Suprapubic skin (tissue), 4 donors: ENCODE measurements at places on chromosomes 6 and 20. TPM values are rescaled to one million over a fixed set of nuclear protein-coding genes. Genes with fewer than 3 reads are reported as not detected.
A peak's percentile ranks its signal among the peaks of the same experiment; 100 is the strongest.

Gene ULBP1
- not detected for total RNA-seq

Gene PSORS1C2
- total RNA-seq: 28.5 TPM

Gene MMP24
- total RNA-seq: not detected

Gene TGM2
- total RNA-seq: 3.5 TPM

Gene SRMS
- 1.3 TPM for total RNA-seq

Gene CAGE1
- total RNA-seq: not detected

Gene BTNL2
- total RNA-seq: not detected

GRCh38 chr20:37315452-37316110 is 26.1 kb downstream of the MANBAL start:
- peaks cover 21% of the 10 kb centered on the region for H3K36me3 ChIP-seq
- H3K27me3 ChIP-seq: no peaks in the 10 kb centered on the region
- H3K4me1 ChIP-seq: peaks cover 44% of the 10 kb centered on the region

DNA sequence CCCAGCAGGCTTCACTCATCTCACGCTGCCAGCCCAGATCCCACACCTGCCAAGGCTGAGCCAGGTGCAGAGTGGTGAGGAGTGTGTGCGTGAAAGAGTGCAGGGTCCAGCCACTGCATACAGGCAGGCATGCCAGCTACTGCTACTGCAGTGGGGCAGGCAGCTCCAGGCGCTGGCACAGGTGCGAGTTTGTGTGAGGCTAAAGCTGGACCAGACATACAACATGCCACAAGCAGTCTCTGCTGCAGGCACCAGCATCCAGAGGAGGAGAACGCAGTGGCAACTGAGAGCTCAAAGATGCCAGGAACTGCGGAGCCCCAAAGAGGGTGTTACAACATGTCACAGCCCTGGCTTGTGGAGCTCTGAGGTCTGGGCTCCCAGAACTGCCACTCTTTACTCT is 149.8 kb downstream of the EYS start:
- H3K4me3 ChIP-seq: no peak overlapping the region
- no peak overlapping the region for H3K27ac ChIP-seq
- H3K36me3 ChIP-seq: no peaks in the 10 kb centered on the region
- H3K4me1 ChIP-seq: no peaks in the 10 kb centered on the region
- no peaks in the 10 kb centered on the region for H3K27me3 ChIP-seq

DNA sequence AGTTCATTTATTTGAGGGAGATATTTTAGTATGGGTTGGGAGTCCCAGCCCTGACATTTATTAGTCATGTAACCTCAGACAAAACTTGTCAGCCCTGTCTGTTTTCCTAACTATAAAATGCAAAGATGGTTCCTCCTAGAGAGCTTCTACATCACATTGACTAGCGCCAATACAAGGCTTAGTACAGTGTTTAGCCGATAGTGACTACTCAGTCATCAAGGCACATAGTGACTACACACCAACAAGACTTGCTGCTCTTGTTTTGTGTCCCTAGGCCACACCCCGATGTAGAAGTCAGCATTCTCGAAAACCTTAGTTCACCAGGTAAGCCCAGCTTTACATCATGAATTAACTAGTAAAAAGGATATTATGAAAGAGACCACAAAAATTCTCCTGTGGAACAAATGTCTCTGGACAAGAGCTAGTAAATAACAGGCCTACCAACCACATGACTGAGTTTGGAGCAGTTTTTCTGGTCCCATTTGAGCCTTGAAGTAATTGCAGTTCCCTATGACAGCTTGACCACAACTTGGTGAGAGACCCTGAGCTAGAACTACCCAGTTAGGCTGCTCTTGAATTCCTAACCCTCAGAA is 68.8 kb downstream of the PFDN4 start:
- DNase-seq: no peak
- no peaks in the 10 kb centered on the region for H3K27me3 ChIP-seq
- no peak overlapping the region for H3K4me3 ChIP-seq
- no peak overlapping the region for H3K27ac ChIP-seq
- H3K4me1 ChIP-seq: no peaks in the 10 kb centered on the region

- H3K27me3 ChIP-seq: no peaks in the 10 kb centered on the region
- no peak overlapping the region for H3K4me3 ChIP-seq
- H3K4me1 ChIP-seq: peaks cover 11% of the 10 kb centered on the region
Measured at GRCh38 chr6:16903470-16903869, 142.2 kb upstream of the ATXN1 start.

- no peak for DNase-seq
- no peak overlapping the region for H3K4me3 ChIP-seq
- no peaks in the 10 kb centered on the region for H3K36me3 ChIP-seq
- H3K27me3 ChIP-seq: no peaks in the 10 kb centered on the region
- H3K4me1 ChIP-seq: no peaks in the 10 kb centered on the region
Measured at GRCh38 chr20:11582060-11582459, 335.6 kb upstream of the BTBD3 start.

DNA sequence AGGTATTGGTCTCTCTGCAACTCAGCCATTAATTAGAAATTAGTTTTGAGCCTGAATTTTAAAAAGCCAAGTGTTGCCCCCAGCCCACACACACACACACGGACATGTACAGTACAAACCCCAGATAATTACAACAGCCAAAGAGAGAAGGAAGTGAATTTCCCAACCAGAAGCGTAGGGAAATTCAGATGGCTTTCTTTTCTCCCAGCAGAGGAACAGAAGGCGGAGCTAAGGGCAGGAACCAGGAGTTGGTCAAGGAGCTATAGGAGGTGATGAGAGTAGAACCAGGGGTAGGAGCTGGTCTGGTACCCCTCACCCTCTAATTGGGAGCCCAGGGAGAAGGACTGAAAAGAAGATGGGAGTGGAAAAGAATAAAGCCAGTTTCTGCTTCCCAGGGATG is 3.9 kb upstream of the ZBTB9 start:
- H3K4me3 ChIP-seq: no peak overlapping the region
- H3K4me1 ChIP-seq: peaks cover 22% of the 10 kb centered on the region
- no peak for DNase-seq
- no peaks in the 10 kb centered on the region for H3K27me3 ChIP-seq
- no peak overlapping the region for H3K27ac ChIP-seq
- H3K36me3 ChIP-seq: peaks cover 29% of the 10 kb centered on the region

GRCh38 chr20:21393166-21393565 is 4.2 kb downstream of the NKX2-4 start:
- DNase-seq: no peak
- peaks cover 21% of the 10 kb centered on the region for H3K36me3 ChIP-seq
- peaks cover 26% of the 10 kb centered on the region for H3K4me1 ChIP-seq
- no peak overlapping the region for H3K4me3 ChIP-seq
- H3K27me3 ChIP-seq: peaks cover 76% of the 10 kb centered on the region

GRCh38 chr20:50014570-50015562 is 32.1 kb downstream of the SNAI1 start:
- H3K27ac ChIP-seq: no peak overlapping the region
- H3K36me3 ChIP-seq: no peaks in the 10 kb centered on the region
- H3K4me1 ChIP-seq: peaks cover 27% of the 10 kb centered on the region
- H3K27me3 ChIP-seq: peaks cover 10% of the 10 kb centered on the region
- H3K4me3 ChIP-seq: no peak overlapping the region

- H3K27me3 ChIP-seq: no peaks in the 10 kb centered on the region
- H3K4me1 ChIP-seq: peaks cover 3% of the 10 kb centered on the region
- DNase-seq: no peak
- no peaks in the 10 kb centered on the region for H3K36me3 ChIP-seq
- no peak overlapping the region for H3K4me3 ChIP-seq
Measured at GRCh38 chr6:7998103-7998725, 66.0 kb downstream of the BLOC1S5 start.

DNA sequence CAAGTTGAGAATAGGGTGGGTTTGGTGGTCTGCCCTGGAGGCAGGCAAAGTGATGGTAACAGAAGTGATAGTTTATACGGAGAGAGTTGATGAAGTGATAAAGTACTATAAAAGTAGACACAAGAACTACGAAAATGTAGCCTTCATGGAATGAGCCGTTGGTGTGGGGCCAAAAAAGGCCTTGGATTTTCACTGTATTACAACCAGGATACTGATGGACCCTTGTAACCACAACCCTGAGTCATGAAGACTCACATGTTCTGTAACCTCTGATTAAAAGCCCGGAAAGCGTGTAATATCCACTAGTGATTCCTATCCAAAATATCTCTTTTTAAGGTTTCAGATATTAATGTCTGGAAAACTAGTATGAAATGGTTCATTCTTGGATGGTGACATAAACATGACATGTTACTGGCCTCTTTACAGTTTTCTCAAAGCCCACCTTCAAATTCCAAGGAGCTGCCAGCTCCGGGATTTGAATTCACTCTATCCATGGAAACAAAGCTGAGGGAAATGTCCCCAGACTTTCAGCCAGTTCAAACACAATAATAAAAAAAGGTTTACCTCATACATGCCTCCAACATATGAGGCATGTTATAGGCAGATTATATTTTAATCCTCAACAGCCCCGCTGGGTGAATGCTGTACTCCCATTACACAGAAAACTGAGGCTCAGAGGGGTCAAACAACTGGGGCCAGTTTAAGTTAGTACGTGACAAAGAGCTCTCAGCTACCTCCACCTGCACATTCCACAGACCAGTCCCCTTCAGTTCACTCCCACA is 55.4 kb downstream of the MRPL14 start:
- no peaks in the 10 kb centered on the region for H3K27me3 ChIP-seq
- no peak overlapping the region for H3K4me3 ChIP-seq
- H3K27ac ChIP-seq: peak overlapping the region; percentile 77
- H3K36me3 ChIP-seq: no peaks in the 10 kb centered on the region
- no peak for DNase-seq
- H3K4me1 ChIP-seq: peaks cover 56% of the 10 kb centered on the region

- no peak overlapping the region for H3K27ac ChIP-seq
- no peak overlapping the region for H3K4me3 ChIP-seq
- peaks cover 5% of the 10 kb centered on the region for H3K4me1 ChIP-seq
- no peak for DNase-seq
- peaks cover 42% of the 10 kb centered on the region for H3K36me3 ChIP-seq
- no peaks in the 10 kb centered on the region for H3K27me3 ChIP-seq
Measured at GRCh38 chr20:36200451-36200850, 35.8 kb upstream of the AAR2 start.

- no peak for DNase-seq
- H3K4me1 ChIP-seq: peaks cover 26% of the 10 kb centered on the region
- H3K27ac ChIP-seq: no peak overlapping the region
- no peak overlapping the region for H3K4me3 ChIP-seq
- H3K36me3 ChIP-seq: no peaks in the 10 kb centered on the region
Measured at GRCh38 chr20:48771542-48771941, 56.3 kb downstream of the PREX1 start.
